ENCODE measurements at places on chromosomes 5 and 9.

DNA sequence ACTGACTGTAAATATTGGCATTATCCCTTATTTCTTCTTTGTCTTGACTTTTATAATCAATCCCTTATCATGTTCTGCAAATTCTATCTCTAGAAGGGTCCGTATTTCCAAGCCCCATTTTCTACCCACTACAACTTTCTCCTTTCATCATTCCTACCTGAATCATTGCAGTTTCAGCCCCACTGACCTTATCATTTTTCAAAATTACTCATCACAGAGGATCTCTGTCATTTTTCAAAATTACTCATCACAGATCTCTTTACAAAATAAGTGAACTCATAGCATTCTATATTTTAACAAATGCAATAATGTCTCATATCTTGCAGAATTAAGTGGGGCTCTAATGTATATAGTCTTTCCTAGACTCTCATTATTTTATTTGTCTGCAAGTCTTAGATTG lies 256.9 kb upstream of the COX7C start:
- DNase-seq, result no peak

DNA sequence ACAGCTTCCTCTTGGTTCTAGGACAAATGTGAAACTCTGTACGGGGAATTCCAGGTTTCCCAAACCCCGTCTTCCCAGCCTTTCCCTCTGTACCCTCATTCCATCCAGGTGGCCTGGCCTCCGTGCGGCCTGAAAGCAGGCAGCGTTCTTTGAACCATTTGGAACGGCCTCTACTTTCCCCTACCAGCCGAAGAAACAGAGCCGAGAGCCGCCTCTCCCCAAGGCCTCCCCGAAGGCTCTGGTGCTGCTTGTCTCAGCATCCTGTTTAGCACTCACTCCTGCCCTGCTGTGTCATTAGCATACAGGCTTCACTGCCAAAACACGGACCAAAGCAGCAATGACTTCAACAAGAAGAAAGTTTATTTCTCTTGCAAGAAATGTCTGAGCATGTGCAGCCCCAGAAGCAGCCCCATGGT lies 137.7 kb downstream of the HSD17B3 start:
- no peak for DNase-seq

DNA sequence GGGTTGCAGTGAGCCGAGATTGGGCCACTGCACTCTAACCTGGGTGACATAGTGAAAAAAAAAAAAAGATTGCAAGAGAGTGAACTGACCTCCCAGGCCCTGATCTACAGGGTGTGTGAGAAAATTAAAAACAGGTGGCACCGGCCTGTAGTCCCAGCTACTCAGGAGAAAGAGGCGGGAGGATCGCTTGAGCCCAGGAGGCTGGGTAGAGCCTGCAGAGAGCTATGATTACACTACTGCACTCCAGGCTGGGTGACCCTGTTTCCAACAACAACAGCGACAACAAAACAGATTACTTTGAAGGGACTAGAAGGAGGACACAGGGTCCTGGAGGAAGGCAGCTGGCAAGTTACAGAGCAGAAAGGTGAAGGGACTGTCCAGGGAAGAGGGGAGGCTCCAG lies 42.2 kb upstream of the FABP6 start:
- no peak for DNase-seq

DNA sequence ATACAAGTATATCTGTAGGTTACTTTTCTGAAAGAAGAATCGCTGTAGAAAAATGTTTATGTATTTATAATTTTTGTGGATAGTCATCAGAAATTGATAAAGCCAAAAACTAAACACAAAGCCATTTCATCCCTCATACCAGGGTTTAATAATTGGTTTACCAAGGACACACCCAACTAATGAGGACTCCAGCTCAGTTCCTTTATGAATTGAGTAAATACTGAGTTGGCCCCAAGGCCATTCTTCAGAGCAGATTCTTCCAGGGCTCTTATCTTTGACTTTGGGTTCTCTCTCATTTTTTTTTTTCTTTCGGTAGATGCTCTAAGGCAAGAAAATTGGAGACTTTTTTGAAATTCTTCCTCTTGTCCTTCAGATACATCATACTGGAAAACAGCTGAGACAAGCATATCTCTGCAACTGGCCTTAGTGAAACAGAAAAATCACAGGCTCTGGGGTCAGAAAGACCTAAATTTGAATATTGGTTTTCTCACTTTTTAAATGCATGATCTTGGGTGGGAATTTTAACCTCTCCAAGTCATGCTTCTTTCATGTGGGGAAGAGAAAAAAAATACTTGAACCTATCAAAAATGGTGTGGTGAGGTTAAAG lies 401.8 kb downstream of the ARHGEF28 start:
- no peak for DNase-seq

- DNase-seq, result no peak
Observed at GRCh38 chr9:84974855-84975254, 305.3 kb downstream of the NTRK2 start.

- DNase-seq, result no peak
Observed at GRCh38 chr5:73603998-73604397, 22.0 kb upstream of the ARHGEF28 start.

DNA sequence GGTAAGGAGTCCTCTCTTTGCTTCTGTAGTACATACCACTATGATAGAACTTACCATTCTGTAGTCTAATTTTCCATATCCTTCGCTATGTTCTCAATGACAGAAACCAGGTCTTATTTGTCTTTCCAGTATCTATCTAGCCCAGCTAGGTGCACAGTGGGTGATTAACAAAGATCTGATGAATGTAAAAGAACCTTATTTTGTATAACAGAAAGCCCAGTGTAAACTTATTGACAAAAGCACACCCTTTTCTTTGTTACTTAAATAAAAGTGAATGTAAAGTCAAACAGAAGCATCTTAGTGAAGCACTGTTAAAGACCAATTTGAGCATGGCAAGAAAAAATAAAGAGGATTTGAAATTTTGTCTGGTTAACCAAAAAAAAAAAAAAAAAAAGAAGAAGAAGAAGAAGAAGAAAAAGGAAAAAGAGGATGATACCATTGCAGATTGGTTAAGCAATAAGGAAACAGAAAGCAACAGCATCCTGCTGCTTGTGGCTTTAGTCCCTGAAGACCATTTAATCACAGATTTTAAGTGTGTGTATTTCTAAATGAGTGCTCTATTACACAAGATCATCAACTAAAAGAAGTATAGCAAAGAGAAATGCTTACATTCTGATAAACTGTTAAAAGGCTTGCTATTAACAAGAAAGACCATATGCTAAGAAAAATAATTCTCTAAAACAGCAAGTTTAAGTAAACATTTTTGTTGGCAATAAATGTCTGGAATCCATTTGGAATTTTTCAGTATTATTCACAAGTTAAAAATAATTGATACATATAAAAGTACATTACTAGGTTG lies 21.2 kb downstream of the MEGF9 start:
- DNase-seq, result no peak

DNA sequence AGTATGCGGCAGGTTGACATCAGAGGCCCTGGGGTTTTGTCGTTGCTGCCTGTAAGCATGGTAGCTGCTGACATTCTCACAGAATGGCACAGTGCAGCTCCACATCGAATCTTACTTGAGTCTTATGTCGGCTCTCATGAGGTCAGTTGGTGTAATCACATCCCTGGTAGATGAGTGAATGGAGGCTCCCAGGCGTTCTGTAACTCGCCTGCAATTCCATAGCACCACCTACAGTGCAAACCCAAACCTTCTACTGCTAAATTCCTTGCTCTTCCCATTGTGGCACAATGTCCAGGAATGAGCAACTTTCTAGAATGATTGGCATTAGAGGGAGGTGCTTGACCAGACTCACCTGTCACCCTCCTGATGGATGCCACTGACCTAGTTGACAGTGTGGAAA lies 578.4 kb downstream of the CCDC171 start:
- DNase-seq, result no peak

DNA sequence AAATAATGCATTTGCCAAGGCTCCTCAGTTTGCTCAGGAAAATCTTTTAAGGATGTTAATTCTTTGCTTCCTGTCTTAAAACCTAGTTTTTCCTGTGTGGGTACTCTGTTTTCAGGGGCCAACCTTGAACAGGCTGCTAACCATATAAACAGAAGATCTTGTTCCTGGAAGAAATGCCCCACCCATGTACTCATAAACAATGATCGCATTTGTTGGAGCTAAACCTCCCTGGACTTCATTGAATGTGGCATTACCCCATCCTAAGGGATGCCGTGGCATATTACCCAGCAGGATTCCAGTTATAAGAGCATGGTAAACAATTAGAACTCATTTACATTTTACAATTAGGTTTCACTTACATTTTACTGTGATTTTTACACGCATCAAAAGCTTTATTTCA lies 436.0 kb downstream of the ZNF608 start:
- no peak for DNase-seq

Data from central memory CD4-positive, alpha-beta T cell (primary cell).